Mucosa of gallbladder (tissue), 1 donor: ENCODE measurements at places on chromosomes 12 and 14. TPM values are rescaled to one million over a fixed set of nuclear protein-coding genes. Genes with fewer than 3 reads are reported as not detected.

PPP1R36 gene
- total RNA-seq, result 3.2 TPM

KRT8 gene
- total RNA-seq, result 1,446 TPM

KCNH3 gene
- total RNA-seq, result 22.6 TPM

- DNase-seq, result no peak
Observed at GRCh38 chr14:72284176-72284575, 351.9 kb downstream of the RGS6 start.

DNA sequence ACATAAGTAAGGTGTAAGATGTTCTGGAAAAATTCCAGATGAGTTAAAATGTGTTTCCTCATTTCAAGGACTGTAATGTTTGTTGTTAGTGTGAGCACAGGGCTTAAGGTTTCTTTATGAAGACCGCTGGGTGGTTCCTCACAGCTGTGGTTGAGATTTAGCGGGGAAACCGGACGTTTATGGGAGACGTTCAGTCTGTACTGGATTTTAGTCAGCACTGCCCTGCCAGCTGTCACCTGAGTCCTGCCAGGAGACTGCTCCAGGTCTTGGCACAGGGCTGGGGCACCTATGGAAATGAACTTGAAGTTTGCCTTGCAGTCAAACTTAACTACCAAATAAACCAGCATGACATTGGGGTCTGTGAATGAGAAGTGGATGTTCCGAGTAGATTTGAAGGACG is 555.2 kb downstream of the DIO2 start:
- DNase-seq, result no peak
